ENCODE measurements at places on chromosomes 12 and 14.

DNA sequence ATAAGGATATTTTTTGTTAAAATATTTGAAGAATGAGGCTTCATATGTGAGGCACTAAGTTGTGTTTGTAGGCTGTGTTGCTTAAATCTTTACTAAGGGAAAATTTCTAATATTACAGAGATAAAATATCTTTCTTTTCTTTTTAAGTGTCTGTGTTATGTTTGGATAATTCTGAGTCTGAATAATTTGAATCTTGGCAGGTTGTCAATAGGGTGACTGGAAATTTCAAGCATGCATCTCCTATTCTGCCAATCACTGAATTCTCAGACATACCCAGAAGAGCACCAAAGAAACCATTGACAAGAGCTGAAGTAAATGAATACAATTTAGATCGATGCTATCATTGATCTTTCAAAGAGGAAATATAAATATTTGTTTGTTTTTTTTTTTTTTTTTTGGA, 29.4 kb downstream of the TMPO start:
- DNase-seq: no peak

DNA sequence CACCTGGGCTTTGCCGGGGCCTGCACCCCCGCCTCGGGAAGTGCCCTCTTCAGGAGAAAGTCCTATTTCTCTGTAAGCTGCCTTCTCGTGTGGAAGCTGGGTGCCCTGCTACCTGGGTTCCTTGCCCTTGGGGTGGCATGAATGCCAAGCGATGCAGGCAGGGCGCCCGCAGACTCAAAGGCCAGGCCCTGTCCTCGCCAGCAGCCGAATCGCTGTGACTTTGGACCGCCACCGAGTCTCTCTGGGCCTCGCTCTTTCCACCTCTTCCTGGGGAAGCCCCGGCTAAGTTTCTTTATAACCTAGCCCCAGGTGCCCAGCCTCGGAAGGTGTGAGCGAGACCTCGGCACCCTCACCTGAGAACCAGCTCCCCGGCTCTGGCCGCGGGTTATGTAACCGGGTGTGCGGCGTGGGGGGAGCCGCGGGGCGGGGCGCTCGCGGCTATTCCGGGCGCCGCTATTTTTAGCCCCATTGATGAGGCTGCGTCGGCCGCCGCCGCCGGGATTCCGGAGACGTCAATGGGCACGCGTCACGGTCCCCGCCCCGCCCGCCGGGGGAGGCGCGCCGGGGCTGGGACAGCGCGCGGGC, 14.6 kb upstream of the NR4A1 start:
- no peak for DNase-seq

- DNase-seq: no peak
These were observed 94.7 kb upstream of the OR4E1 start for GRCh38 chr14:21768116-21768874.

DNA sequence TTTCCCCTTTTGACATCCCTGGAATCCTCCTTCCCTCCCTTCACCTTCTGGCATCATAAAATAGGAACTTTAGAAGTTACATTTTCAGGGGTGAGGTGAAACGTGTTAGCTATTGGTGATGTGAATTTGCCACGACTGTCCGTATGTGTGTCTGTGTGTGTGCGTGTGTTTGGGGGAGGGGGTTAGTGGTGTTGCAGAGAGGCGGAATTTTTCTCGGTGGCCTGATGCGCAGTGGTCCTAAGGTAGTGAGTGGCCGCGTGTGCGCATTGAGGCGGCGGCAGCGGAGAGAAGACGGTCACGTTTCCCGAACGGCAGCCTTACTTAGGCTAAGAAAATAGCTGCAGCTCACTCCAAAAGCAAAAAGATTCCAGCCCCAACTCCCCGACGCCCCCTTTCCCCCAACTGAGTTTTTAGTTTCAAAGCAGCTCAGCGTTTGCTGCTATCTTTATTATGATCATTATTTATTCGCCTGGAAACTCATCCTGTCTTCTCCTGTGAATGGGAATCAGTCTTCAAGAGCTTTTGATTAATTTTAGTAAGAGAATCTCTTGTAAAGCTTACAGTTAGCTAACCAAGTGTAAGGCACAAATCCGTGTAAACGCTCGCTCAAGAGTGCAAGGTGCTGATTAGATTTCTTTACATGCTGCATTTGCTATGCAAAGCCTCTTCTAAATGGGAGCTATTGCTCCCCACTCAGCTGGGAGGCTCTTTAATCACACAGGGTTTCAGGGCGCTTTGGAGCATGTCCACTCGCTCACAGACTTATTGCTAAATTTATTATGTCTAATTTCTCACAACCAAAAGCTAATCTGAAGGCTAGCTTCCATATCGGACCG, 4.7 kb downstream of the FLRT2 start:
- no peak for DNase-seq

DNA sequence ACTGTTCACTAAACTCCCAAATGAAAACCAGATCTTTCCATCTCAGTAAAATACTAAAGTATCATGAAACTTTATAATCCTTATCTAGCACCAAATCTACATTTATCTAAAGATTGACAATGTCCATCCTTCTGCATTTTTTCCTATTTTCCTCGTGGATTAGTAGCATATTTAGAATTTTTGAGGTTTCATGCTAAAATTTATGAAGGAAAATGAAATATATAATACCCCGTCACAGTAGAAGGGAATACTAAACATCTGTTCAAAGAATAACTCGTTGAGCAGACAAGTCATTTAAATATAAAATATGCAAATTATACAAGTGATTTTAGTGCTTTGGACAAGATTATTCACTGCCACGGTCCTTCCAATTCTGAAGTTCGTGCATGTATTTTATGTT, 122.7 kb upstream of the SLCO1C1 start:
- DNase-seq: no peak

DNA sequence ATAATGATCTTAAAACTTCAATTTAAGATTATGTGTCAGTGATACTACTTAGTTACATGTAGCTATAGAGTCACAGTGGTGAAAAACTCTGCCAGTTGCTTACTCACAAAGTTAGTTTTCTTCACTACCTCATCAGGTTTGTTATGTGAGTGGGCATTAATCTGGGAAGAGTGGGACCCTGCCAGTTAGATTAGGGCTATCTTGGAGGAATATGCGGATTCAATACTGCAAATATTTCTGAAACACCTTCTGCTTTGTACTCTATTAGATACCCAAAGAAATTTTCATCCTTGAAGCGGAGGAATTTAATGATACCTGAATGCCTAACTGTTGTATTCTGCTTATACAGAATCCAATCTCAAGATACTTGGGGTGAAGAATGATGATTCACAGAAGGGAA, 25.1 kb downstream of the ZNF268 start:
- no peak for DNase-seq

DNA sequence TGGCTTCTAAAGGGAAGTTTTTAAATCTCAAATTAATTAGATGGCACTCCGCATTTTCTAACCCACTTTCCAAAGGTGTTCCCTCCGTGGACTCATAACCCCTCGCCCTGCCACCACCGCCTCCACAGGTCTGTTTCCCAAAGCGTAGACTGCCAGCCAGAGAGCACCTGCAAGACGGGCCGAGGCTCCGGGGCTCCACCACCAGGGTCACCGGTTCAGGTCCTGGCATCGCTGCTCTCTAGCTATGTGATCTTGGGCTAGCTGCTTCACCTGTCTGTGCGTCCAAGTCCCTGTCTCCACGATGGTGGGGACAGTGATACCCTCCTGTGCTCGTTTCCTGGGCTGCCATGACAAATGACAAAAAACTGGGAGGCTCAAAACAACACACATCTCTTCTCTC, 11.5 kb downstream of the RIMBP2 start:
- no peak for DNase-seq
